ENCODE measurements at places on chromosomes 7 and 10.

GRCh38 chr7:66682350-66683093, 53.8 kb downstream of the KCTD7 start:
- no peak for DNase-seq

- no peak for DNase-seq
These were observed 18.5 kb downstream of the TRUB1 start for GRCh38 chr10:114956466-114956865.

DNA sequence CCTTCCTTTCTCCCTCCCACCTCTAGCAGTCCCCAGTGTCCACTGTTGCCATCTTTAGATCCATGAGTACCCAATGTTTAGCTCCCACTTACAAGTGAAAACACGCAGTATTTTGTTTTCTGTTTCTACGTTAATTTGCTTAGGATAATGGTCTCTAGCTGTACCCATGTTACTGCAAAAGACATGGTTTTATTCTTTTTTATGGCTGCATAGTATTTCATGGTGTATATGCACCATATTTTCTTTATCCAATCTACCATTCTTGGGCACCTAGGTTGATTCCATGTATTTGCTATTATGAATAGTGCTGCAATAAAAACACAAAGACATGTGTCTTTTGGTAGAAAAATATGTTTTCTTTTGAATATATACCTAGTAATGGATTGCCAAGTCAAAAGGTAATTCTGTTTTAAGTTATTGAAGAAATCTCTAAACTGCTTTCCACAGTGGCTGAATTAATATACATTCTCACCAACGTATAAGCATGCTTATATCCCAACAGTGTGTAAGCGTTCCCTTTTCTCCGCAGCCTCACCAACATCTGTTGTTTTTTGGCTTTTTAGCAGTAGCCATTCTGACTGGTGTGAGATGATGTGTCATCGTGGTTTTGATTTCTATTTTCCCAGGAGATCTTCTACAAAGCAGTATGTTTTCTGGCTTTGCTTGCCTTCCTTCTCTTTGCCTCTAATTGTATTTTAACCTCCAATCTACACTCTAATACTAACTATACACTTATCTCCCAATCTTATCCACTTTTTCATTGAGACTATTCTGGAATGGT, 179.5 kb upstream of the PHF14 start:
- no peak for DNase-seq

GRCh38 chr10:92493362-92493761, 80.5 kb downstream of the IDE start:
- no peak for DNase-seq

Data from nucleus accumbens (tissue), 56 donors.